ENCODE measurements at places on chromosomes 11 and 22.
A peak's percentile ranks its signal among the peaks of the same experiment; 100 is the strongest.

GRCh38 chr22:17882727-17883126, 108.5 kb upstream of the BID start:
- DNase-seq = no peak

DNA sequence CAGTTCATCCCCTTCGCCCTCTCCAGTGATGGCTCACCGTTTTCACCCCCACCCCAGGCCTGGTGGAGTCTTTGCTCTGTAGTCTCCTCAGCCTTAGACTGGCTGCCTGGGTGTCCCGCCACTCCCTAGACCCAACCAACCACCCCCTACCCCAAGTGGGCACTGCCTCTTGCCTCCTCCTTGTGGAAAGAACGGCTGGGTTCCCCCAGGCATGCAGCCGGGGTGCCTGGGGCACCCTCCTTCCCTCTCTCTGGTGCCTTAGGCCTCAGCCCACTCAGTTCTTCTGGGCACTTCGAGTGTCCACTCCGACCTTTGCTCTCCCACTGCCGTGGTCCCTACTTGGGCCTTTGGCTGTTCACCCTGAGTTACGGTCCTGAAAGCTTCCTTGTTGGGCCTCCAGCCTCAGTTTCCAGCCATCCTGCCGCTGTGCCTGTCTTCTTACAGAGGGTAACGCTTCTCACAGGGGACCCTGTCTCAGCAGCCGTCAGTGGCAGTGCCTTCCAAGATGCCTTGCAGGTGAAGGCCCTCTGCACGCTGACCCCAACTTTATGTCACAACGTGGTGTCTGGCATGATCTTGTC, 3.1 kb downstream of the GRIK4 start:
- DNase-seq = no peak

DNA sequence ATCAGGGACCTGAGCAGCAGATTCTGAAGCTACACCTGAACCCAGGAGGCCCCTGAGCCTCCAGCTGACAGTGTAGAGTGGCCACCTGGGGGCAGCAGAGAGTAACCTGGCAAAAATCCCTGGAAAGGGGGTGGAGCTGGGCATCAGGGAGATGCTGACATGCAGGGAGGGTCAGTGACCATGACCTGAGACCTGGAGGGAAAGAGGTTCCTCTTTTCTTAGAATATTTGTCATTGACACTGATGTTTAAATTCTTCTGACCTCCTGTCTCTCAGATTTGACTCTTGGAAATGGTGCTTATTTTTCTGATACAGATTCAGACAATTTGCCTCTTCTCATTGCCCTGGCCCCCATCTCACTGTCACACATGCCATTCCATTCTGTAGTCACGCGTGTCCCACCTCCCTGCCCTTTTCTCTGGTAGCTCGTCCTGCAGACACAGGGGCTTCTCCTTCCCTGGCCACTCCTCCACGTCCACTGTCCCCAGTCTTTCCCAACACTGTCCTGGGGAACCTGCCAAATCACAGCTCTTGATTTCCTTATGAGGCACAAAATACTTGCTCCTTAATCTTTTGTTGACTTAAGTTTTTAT, 117.2 kb upstream of the IGLL5 start:
- peak; percentile 30 for DNase-seq

DNA sequence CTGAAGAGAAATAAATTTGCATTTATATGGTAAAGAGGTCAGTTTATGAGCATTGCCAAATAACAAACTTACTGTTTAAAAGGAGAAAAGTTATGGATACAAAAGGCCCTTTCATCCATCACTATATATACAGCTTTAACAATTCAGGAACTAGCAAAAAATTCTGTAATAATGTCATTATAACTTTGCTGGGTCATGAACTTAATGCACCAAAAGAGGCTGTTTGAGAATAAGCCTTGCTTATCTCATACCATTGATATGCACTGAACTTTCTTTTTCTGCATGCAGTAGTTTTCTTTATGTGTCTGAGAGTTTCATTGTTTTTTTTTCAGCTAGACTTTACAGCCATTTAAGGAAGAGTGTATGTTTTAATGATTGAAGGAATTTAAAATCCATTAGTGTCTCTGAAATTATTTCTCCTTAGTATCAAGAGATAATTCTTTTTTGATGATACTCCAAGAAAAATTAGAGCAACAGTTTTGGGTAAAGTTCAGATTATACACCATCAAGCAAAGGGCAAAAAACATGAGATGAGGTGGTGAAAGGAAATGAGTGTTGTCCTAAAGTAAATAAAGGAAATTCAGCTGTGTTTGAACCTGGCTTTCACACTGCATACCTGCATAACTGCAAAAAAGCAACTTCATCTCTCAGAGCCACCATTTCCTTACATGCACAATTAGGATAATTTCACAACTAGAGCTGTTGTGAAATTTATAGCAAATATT, 188.2 kb upstream of the ANO3 start:
- no peak for DNase-seq

GRCh38 chr11:125370561-125371389, 125.3 kb downstream of the FEZ1 start:
- DNase-seq = no peak

- DNase-seq = no peak
Observed at GRCh38 chr11:120170741-120171261, 32.9 kb upstream of the TRIM29 start.

DNA sequence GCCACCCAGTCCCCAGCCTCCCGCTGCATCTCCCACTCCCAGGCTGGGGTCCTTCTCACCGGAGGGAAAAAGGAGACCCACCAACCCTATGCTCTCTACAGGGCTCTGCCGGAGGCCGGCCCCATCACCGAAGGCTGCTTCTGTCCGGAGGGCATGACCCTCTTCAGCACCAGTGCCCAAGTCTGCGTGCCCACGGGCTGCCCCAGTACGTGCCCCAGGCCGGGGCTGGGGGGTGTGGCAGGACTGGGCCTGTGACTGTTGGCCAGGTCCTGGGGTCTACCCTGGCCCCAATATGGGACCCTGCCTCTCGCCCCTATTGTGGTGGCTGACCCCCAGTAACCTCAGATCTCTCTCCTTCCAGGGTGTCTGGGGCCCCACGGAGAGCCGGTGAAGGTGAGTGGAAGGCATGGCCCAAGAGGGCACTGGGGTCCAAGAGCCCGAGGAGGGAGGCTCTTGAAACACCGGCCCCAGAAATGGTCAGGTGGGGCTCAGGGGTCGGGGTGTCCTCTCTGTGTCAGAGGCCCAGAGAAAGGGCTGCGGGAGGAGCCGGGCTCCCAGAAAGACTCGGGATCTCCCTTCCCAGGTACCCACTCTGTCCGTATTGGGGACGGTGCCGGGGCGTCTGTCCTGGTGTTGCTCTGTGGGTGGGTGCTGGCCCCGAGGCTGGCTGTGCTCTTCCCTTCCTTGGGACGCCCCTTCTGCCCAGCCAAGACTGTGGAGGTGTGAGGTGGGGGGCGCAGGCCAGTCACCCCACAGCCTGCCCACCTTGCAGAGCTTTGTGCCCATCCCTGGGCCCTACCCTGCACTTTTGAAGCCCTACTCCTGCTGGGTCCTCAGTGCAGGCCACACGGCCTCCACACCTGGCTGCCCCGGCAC, 26.1 kb upstream of the MUC5B start:
- no peak for DNase-seq

DNA sequence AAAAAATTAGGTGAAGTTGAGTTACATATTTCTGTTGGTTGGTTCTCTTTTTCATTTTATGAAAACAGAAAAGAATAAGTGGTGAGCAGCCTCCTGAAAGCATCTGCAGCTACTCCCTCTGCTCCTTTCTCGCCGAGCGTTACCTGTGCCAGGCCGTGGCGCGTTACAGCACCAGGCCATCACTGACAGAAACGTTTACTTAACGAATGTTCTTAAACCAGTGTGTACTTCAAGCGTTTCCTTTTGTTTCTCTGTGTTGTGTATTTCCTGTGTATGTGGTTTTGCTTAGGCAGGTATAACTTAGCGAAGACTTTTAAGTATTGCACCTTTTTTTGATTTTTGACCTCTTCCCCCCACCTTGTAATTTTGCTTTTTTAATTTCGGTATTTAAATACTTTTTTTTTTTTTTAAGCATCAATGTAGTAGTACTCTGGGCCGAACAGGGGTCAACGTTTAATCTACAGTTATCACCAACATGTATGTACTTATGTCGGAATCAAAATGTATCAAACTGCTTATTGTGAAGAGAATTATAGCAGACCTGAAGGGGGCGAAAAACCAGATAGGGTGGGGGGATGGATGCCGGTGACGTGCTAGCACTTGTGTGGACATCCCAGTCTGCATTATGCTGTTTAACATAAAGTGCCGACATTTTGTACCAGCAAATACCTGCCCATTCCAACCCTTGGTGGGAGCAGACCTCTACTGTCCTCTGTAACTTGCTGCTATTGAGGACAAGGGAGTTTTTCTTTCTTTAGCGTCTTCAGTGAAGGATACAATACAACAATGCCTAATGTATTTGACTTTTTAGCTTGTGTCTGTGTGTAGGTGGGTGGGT, 21.6 kb upstream of the ADSL start:
- no peak for DNase-seq

DNA sequence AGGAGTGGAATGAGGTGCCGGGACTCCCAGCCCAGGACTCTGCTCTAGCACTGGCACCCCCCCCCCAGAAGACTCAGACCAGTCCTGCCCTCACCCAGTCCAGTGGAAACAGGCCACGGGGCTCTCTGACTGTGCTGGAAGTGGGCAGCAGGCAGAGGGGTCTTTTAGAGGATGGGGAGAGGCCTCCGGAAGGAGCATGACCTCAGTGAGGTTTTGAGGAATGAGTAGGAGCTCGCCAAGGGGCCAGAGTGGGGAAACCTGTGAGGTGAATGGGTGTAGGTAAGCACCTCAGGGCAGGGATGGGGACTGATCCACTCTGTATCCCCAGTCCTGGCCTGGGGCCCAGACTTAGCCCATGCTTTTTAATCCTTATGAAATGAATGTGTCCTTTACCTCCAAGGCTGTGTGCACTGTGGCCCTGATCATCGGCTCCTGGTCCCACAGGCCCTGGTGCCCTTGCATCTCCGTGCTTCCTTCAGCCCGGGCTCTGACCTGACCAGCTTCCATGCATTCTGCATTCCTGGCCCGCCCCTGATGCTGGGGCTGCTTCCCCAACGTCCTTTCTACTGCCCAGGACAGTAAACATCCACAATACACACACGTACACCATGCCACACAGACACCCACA, 24.4 kb upstream of the RFPL3 start:
- no peak for DNase-seq

DNA sequence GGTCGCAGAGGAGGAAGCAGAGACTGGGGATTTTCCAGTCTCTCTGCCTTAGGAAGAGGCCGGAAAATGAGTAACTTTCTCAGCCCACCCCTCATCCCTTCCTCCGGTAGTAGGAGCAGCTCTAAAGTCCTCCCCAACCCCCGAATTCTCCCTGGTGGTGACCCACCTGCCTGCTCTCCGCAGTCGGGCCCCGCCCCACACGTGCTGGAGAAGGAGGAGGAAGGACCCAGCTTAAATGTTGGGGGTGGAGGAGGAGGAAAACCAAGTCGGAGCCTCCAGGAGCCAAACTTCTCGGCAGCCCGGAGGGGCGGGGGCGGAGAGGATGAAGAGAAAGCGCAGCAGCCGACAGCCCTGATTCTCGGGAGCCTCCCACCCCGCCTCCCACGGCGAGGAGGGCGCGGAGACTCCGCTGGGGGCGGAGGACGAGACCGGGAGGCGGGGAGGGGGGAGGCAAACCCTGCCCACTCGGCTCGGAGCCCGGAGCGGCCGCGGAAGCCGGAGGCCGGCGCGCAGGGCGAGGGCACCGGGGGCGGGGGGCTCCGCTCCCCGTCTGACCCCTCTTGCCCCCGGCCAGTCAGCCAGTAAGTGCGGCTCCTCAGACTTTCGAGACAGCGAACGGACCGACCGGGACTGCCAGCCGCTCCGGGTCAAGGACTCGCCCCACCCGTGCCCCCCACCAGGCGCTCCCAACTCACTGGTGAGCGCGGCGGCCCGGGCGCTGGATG, at the start of gene TPBGL:
Gene TPBGL, plus strand, starts transcription at position 464 of the 725 bp plus-strand sequence. CDS start 276 bp downstream, outside the sequence.
- DNase-seq = no peak

GRCh38 chr11:102802341-102802740, 4.4 kb upstream of the MMP1 start:
- DNase-seq = peak; percentile 91

GRCh38 chr11:17266781-17267180, 9.8 kb upstream of the NUCB2 start:
- DNase-seq = no peak

DNA sequence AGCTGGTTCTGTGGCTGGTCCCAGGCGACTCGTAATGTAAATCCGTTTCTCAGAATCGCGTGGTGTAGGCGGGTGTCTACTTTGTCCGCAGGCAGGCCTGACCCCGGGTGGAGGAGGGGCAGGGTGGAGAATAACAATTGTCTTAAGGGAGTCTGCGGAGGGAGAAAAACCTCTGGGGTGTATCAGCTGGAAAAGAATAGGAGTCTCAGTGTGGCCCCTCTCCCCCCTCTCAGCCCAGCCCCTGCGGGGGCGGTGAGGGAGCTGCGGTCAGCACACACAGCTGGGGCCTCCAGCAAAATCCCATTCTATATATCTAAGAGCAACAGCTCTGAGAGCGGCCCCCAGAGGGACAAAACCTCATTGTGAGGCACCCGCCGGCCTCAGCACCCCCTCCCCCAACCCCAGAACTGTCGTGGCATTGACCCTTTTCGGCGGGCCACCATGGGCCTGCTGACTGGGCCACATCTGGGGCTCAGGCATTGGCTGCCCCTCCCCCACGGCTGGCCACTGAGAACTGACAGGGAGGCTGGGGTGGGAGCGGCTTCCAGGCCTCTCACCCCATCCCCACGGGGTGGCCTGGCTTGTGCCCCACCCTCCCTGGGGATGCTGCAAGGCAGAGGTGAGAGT, 2.7 kb upstream of the MYRF start:
- DNase-seq = no peak

- no peak for DNase-seq
Observed at GRCh38 chr11:31127290-31127689, 242.2 kb downstream of the DCDC1 start.

GRCh38 chr22:17570851-17571631, 7.7 kb downstream of the SLC25A18 start:
- DNase-seq = peak; percentile 94

DNA sequence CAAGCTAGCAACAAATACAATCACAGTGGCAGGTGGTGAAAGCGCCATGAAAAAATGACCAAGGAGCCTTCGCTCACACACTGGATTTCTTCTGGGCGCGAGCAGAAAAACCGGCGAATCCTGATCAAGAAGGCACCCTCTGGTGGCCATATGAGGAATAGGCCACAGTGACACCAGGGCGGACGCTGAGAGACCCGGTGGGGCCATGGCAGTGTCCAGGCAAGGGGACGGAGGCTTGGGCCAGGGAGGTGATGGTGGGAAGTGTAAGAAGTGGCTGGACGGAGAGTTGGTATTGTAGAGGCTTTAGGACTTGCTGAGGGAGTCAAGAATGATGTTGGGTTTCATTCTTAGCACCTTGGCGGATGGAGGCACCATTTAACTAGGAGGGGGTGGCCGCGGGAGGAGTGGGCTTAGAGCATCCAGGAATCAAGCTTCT, 16.9 kb upstream of the RAC2 start:
- DNase-seq = peak; percentile 34

- DNase-seq = no peak
Observed at GRCh38 chr22:50219800-50220602, 19.2 kb downstream of the SELENOO start.

DNA sequence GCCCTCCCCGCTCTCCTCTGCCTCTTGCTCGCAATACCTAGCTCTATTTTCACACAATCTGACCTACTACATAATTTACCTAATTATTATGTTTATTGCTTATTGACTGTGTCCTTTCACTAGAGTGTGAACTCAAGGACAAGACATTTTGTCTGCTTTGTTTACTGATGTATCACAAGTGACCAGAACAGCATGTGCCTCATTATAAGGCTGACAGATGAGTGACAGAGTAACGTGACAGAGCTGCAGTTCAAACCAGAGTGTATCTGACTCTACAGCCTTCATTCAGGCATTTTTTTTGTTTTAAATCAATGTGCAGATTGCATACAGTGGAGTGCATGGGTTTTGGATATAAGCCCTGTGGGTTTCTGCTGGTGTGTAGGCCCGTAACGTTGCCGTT, 82.0 kb upstream of the RAB1B start:
- no peak for DNase-seq

GRCh38 chr22:32723643-32724042, 77.9 kb upstream of the TIMP3 start:
- peak; percentile 73 for DNase-seq

All from fibroblast of gingiva (primary cell).